NCI-H187 (cell line): ENCODE measurements at places on chromosomes 2 and 18.
A peak's percentile ranks its signal among the peaks of the same experiment; 100 is the strongest.

- DNase-seq = no peak
Observed at GRCh38 chr2:47064106-47064505, 91.0 kb downstream of the STPG4 start.

GRCh38 chr2:39403311-39403710 lies 33.8 kb downstream of the MAP4K3 start:
- DNase-seq = no peak

DNA sequence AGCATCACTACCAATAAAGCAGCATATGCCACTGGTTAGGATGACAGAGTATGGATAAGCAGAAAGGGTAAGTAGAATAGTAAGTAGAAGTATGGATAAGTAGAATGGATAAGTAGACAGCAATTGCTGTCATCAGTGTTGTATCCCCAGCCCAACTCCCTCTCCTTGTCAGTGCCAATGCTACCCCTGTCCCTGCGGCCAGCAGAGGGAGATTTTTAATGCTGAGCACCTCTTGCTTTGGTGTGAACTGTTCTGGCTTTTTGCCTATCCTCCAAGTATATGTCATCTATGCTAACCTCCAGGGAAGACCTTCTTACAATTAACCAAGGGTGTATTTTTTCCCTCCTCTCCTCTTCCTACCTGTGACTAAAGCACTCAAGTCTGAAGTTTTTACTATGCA lies 136.7 kb upstream of the SPHKAP start:
- DNase-seq = peak; percentile 8

GRCh38 chr2:181444654-181445053 lies 12.5 kb upstream of the ITGA4 start:
- DNase-seq = no peak

GRCh38 chr2:224995419-224995818 lies 46.8 kb downstream of the DOCK10 start:
- no peak for DNase-seq

- DNase-seq = no peak
Observed at GRCh38 chr18:13613591-13614501, 112.5 kb downstream of the FAM210A start.

DNA sequence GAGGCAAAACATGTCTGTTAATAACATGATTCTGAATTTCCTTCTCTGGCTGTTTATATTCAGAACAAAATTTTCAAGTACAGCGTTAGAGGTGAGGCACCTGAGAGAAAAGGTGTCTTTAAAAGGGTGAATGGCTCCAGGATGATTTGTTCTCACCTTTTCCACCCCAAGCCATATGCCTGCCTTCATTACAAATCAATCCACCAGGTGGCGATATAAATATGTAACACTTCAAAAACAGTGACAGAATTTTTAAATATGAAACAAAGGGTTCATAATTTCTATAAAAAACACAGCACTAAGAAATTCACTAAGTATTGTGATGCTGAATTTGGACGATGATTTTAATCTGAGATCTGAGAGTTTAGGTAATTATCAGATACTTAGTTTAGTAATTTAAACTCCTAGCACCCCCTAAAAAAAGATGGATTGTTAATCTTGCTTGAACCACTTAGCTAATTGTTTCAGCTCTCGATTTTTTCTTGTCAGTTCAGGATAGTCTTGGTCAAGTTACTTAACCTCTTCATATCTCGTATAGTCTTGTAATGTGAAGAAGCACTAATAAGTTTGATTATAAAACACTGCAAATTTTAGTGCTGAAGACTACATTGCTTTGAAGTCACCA lies 528.8 kb downstream of the CPS1 start:
- no peak for DNase-seq

GRCh38 chr2:2101924-2102323 lies 229.2 kb downstream of the MYT1L start:
- DNase-seq = peak; percentile 51

DNA sequence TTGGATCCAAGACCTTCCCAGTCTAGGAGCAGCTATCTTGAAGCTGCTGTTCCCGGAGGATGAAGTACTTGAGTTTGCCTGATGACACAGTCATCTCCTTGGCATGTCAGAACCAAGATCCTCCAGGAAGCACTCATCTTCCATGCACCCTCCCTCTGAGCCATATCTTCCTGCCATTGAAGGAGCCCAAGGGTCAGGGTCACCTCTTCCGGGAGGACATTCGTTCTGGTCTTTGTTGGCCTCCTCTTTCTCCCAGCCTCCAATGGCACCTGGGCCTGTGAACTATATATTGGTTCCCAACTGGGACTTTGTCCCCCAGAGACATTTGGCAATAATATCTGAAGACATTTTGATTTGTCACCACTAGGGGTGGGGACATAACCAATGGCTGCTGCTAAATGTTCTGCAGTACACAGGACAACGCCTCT lies 4.2 kb upstream of the MYO7B start:
- DNase-seq = no peak

DNA sequence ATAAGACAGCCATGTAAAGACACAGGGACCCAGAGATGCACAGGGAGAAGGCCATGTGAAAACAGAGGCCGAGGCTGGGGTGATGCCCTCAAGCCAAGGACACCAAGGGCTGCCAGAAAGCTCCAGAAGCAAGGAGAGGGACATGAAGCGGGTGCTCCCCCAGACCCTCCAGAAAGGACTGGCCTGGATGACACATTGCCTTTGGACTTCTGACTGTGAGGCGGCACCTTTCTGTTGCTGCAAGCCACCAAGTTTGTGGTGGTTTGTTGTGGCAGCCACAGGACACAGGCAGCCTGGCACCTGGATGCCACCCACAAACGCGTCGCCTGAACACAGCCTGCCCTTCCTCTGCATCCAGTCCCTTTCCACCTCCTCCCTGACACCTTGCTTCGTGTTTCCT lies 67.1 kb downstream of the RHOB start:
- DNase-seq = no peak

- no peak for DNase-seq
Observed at GRCh38 chr2:176763851-176764404, 448.7 kb upstream of the HNRNPA3 start.

- DNase-seq = no peak
Observed at GRCh38 chr2:78967294-78967693, 58.2 kb upstream of the REG3G start.

DNA sequence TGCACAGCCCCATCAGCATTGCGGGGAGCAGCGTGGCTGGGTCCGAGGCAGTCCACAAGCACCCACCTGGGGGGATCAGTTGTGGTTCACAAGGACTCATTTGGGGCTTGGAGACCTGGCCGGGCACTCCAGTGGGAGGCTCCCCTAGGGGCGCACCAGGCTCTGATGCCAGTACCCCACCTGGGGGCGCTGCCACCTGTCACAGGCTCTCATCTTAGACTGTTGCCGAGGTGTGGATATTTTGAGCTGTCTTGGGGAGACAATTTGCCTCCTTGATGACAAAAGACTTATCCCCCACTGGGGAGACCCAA lies 3.0 kb downstream of the ADRA2B start:
- no peak for DNase-seq

GRCh38 chr2:225091336-225091735 lies 49.1 kb upstream of the DOCK10 start:
- no peak for DNase-seq

DNA sequence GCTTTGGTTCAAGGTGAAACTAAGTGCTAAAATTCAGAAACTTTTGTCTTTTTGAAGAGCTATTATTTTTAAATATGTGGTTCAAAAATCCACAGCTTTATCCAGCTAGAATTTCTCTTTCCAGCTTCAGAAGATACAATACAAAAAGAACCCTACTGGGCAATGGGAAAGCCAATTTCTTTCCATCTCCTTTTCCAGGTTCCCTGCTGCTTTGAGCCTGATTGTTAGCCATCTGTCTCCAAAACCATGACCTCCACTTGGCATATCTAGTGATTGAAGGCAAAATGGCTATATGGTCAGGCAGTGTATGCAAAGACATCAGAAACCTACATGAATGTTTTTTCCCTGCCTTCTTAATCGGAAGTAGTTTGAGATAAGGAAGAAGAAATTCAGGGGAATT lies 134.1 kb downstream of the KCNH7 start:
- DNase-seq = no peak

DNA sequence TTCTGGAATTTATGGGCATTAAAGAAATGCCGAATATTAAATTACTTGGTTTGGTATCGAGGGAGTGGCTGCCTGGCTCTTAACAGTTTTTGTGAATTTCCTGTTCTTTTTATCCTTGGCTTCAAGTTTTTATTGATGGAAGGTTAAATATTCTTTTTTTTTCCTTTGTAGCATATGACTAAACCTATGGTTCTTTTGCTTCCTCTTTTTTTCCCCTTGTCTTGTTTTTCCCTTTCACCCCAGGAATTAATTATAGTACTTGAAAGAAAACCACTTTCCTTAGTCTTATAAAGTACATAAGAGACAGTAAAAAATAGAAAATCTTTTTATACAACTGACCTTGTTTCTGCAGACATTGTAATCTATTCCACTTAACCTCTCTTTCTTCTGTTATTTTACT lies 42.4 kb downstream of the MGAT5 start:
- DNase-seq = no peak

DNA sequence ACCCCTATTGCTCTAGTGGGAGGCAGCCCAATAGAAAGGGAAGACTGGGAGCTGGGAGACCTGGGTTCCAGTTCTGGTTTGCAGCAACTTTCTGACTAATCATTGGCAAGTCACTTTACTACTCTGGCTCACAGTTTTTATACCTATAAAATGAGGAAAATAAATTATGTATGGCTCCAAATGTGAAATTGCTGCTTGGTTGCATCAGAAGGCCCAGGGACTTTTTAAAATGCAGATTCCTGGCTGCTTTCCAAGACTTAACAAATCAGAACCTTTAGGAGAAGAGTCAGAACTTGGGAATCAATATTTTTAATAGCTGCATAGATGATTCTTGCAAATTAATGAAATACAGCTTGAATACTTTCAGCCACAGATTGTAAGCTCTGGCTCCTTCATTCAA lies 943.9 kb downstream of the EPHA4 start:
- no peak for DNase-seq

DNA sequence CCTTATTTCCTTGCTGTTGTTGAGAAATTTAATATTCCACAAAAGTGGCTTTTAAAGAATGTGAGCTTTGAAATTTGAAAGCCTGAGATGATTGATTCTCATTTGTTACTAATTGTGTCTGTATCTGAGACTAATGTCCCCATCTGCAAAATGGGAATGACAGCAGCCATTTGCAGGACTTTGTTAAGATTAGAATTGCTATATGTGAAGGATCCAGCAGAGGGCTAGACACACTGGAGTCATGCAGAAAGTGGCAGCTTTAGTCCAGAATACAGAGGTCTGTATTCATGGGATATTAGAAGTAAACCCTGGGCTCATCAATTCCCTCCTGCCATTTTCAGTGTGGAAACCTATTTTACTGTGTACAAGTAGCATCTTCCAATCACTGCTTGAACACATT lies 296.5 kb upstream of the GYPC start:
- DNase-seq = no peak

DNA sequence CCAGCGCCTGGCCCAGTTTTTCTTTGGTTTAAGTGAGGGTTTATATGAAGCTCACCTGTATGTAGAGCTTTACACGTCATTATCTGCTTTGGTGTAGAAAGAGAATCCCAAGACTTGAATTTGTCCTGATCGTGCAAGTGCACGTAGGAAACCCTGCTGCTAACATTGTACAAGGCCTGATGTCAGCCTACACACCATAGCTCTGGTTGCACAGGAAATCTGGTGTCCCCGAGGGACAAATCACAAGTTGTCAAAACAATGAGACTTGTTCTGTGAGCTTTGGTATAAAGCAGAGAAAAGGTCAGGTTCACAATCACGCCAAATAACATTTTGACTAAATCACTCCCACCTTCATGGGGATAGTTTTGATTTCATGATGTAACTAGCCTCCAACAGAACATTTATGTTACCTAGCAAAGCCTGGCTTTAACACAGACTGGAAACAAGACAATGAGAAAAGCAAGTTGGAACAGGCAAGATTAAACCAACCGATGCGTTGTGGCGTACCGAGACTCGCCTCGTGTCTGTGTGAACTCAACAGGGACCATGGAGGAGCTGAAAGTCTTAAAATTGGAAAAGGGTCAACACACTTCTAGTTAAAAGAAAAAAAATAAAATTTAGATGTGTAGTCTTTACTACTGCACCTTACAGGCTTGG lies 41.4 kb downstream of the ZAP70 start:
- DNase-seq = no peak

- DNase-seq = no peak
Observed at GRCh38 chr2:236715077-236715476, 145.5 kb downstream of the ACKR3 start.

- DNase-seq = no peak
Observed at GRCh38 chr18:39349801-39350200, 1784.2 kb upstream of the CELF4 start.

DNA sequence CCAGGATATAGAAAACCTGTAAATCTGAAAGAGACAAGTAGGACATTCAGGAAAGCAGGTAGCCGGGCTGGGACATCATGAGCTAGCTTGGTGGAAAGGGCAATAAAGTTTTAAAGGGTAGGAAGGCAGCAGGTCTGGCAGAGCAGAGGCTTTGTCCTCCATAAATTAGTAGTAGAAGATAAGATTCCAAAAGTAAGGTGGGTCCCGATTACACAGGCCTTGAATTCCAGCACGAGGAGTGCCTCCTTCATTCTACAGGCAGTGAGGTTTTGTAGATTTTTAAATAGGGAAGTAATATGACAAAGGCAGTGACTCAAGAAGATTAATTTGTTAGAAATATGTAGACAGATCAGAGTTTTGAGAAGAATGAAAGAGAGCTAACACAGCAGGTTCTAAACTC lies 160.7 kb downstream of the DTNB start:
- no peak for DNase-seq

DNA sequence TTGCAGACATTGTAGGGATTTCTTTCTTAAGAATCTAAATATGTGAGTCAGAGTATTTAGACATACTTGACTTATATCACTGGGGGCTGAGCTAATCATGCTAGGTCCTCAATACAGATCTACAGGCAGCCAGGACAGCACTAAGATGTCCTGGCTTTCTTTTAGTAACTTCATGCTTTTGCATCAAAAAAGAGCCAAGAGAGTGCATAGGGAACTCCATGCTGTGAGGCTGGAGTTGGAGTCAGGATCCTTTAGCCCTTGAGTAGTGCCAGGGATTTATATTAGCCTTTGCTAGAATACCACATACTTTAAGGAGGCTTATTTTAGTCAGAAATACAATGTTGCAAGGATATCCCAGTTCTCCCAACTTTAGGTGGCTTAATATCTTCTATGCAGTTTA lies 289.7 kb downstream of the CCDC85A start:
- DNase-seq = no peak

DNA sequence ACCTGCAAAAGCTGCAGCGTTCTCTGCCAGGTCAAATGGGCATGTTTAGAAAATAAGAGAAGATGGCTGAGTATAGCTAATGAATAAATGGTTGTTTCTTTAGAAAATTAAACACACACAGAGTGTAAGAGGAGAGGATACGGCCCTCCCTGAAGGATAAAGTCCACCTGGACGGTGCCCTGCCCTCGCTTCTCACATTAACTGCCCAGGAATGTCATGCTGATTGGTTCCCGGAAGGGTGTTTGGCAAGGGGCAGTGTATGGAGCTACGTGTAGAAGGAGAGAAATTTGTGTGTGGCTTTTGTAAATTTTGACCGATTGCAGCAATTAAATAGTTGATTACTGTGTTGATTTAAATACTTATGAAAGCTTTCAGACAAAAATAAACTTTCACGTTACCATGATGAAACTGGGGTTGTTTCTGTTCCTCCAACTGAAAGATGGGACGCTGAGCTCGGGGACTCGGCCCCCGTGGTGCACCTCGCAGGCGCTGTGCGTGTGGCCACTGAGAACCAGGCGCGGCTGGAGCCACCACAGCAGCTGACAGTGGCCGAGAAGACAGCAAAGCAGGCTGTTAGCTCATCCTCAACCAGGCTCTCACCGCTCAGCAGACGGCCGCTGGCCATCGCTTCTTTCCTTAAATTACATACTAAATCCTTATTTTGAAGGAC lies 22.7 kb downstream of the MPPE1 start:
- no peak for DNase-seq

- no peak for DNase-seq
Observed at GRCh38 chr2:85813211-85813981, 59.6 kb downstream of the ATOH8 start.
